ENCODE measurements at places on chromosomes 2 and 18. TPM values are rescaled to one million over a fixed set of nuclear protein-coding genes. Genes with fewer than 3 reads are reported as not detected.

GRCh38 chr2:200467806-200468681 lies 41.8 kb downstream of the KCTD18 start:
- peak overlapping the region; percentile 66 for H3K27ac ChIP-seq
- DNase-seq: no peak
- peaks cover 13% of the 10 kb centered on the region for H3K4me1 ChIP-seq
- no peak overlapping the region for H3K4me3 ChIP-seq

DNA sequence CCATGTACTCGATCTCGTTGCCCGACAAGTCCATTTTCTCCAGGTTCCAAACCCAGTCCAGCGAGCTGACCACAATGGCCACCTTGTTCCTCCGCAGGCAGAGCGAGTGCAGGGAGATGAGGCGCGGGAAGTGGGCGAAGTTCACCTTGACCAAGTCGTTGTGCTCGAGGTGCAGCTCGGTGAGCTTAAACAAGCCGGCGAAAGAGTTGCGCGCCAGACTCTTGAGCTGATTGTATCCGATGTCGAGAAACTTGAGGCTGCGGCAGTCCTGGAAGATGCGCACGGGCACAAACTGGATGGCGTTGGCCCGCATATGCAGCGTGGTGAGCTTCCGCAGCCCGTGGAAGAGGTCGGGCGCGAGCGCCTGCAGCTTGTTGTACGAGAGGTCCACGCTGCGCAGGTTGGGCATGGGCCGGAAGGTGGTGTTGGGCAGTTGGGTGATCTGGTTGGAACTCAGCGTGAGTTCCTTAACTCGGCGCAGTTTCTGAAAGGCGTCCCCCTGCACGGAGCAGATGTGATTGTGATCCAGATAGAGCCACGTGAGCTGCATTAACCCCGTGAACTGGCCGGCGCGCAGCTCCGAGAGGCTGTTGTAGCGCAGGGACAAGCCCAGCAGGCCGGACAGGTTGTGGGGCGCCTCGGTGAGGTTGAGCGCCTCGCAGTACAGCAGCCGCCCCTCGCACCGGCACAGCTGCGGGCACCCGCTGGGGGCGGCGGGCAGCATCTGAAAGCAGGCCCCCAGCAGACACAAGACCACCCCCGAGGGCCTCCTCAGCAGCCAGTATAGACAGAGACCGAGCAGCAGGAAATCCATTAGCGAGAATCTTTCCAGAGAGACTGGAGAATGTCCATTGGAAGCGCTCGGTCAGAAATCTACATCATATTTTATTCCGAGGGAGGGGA lies 1.3 kb downstream of the LRRTM1 start:
- no peaks in the 10 kb centered on the region for H3K36me3 ChIP-seq
- no peak for DNase-seq
- H3K4me3 ChIP-seq: no peak overlapping the region
- no peaks in the 10 kb centered on the region for H3K27me3 ChIP-seq
- no peaks in the 10 kb centered on the region for H3K4me1 ChIP-seq

DNA sequence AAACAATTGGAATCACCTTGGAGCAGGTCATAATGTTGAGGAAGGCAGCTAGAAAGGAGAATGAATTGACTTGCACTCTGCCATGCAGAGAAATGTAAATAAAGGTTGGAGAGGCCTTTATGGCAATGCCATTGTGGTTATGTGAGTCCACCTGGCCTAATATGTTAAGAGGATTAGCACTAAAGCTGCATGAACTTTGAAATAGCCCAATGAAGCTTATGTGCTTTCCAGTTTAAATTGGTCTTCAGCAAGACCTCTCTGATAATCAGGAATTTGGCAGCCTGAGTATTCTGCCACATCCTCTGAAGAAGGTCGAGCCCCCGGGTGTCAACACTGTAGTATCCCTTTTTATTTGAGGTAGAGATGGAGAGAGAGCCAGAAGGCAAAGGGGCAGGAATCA lies 464.9 kb downstream of the CDH2 start:
- no peak for DNase-seq
- no peaks in the 10 kb centered on the region for H3K27me3 ChIP-seq
- H3K27ac ChIP-seq: no peak overlapping the region
- no peaks in the 10 kb centered on the region for H3K4me1 ChIP-seq

KCTD1 gene
- total RNA-seq: 34.4 TPM

DNA sequence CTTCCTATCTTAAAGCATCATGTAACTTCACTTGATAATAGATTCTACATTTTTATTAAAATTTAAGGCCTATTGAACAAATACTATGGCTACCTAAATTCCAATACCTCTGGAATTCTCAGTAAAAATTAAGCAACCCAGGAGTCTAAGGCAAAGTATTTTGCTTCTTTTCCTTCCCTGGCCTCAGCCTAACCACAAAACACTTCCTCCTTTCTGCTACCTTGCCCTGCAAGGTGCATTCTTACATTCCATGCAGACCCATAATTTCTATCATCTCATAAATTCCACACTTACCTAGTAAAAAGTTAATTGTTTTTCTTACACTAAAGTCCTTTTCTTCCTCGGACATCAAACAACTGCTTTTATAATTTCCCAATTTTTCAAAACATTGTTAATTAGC lies 3.7 kb downstream of the MBOAT2 start:
- no peak overlapping the region for H3K4me3 ChIP-seq
- H3K4me1 ChIP-seq: peaks cover 35% of the 10 kb centered on the region
- DNase-seq: no peak

DNA sequence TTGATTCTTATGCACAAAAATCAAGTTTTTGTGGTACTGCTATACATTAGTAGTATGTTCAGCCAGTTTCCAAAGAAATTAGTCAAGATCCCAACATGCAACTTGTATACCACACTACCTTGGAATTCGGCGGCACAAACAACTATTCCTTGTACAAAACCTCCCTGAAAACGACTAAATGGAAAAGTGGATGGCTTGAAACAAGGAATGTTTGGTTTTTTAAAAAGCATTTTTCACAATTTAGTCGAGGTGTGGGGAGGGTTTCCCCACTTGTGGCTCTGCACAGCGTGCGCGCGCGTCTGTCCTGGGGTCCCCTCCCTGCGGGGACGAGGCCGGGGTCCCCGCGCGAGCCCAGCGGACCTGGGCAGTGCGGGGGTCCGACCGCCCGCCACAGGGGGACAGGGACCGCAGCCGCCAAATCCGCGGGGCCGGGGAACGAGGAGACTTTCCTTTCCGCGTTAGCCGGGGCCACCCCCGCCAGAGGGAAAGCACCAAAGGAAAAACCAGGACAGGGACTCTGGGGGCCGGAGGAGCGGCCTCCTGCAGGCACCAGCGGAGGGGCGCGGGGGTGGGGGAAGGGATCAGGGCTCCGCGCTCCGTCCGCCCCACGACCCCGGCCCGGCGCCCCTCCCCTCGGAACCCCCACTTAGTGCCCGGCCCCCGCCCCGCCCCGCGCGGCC lies 534 bp upstream of the SOCS6 start:
- H3K36me3 ChIP-seq: no peaks in the 10 kb centered on the region
- peaks cover 19% of the 10 kb centered on the region for H3K4me1 ChIP-seq
- H3K27me3 ChIP-seq: no peaks in the 10 kb centered on the region
- DNase-seq: no peak
- peak overlapping the region; percentile 77 for H3K4me3 ChIP-seq

GRCh38 chr18:9865764-9866490 lies 19.8 kb upstream of the TXNDC2 start:
- no peak overlapping the region for H3K4me3 ChIP-seq
- H3K27me3 ChIP-seq: no peaks in the 10 kb centered on the region
- H3K4me1 ChIP-seq: peaks cover 24% of the 10 kb centered on the region
- H3K36me3 ChIP-seq: no peaks in the 10 kb centered on the region
- no peak for DNase-seq

DNA sequence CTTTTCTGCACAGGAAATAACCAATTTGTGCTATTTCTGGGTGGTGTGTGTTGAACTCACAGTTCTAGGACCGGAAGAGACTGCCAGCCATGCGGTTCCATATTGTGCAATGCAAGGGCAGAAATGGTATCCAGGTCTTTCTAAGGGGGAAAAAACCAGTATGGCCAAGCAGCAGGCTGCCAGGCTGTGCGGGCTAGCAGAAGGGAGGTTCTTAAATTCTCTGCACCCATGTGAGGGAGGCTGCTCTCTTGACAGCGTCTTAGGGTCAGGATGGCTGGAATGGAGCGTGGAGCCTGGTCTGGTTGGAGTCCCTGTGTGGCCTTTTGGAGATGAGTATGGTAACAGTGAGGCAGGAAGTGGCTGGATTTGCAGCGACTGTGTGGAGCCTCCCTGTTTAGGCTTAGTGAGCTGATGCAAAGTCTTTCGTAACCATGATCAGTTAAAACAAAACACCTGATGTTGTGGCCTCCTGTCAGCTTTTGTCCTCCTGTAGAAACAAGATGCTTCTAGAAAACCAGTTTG lies 52.6 kb downstream of the NCK2 start:
- H3K36me3 ChIP-seq: no peaks in the 10 kb centered on the region
- no peak for DNase-seq
- H3K4me1 ChIP-seq: 0 out of 2 replicates have a peak, but pooled peaks cover 2% of the 10 kb centered on the region
- no peaks in the 10 kb centered on the region for H3K27me3 ChIP-seq
- no peak overlapping the region for H3K27ac ChIP-seq
